Naive B cell (primary cell): ENCODE measurements at places on chromosomes 7 and 10. TPM values are rescaled to one million over a fixed set of nuclear protein-coding genes. Genes with fewer than 3 reads are reported as not detected.

FANK1 gene
- not detected for polyA plus RNA-seq

CDH23 gene
- polyA plus RNA-seq, result 0.17 TPM

FOXP2 gene
- not detected for polyA plus RNA-seq

C10orf105 gene
- not detected for polyA plus RNA-seq
